ENCODE measurements at places on chromosomes 12 and 14.

DNA sequence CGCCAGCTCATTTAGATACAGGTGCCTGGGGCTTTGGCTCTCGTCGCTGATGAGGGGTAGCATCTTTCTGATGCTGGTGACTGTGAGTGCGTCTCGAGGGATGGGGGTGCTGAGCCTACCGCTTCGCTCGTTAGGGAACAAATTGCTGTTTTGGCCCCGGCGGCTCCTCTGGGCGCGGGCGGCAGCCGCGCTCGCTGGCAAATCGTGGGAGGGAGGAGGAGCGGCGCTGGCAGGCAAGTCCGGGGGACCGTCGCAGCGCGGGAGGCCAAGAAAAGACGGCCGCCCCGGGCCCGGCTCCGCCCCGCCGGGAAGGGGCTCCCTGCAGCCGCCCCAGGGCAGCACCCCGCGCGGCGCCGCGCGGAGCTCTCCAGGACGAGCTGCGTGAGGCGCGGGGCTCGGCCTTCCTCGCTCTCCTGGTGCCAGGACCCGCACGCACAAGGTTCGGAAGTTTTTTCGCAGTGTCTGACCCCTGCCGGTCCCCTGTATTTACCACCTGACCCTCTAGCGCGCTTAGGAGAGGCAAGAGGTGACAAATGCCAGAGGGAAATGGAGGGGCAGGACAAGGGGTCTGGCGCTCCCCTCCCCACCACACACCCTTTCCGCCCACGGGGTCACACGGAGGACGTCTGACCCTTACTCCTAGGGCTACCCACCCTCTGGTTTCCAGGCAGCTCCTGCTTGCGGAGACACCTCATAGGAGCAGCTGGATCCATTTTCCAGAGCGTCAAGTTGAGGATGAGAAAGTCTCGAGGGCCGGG, 899 bp upstream of the KCNH3 start:
- DNase-seq: no peak

GRCh38 chr14:95061317-95062093, 95.8 kb downstream of the DICER1 start:
- no peak for DNase-seq

GRCh38 chr14:94132285-94132887, 3.0 kb upstream of the IFI27L2 start:
- DNase-seq: peak; percentile 74

DNA sequence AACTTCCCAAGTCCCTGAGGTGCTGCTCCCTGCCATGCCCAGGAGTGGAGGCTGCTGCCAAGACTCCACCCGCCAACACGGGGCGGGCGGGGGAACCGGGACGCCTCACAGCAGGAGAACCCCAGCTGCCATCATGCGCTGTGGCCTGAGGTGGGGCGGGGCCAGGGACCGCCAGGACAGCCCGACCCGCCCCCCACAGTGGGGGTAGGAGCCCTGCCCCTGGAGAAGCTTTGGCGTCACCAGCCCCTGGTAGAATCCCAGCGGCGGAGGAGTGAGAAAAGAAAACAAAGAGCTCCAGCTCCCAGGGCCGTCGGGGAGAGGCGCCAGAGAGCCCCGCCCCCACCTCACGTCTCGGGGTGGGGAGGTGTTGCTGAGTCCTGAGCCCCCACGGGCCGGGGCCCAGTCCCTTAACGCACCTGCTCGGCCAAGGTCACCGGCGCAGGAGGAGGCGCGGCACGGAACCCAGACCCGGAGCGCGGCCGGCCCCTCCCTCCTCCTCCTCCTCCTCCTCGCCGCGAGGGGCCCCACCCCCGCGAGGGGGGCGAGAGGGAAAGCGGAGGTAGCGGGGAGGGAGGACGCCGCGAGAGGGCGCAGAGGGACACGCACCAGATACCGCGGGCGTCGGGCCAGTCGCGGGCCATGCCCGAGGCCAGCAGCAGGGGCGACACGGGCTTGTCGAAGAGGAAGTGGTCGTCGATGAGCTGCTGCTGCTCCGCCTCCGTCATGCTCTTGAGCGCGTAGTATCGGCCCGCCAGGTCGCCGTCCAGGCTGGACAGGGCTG, 1.8 kb downstream of the CKB start:
- peak; percentile 85 for DNase-seq

- DNase-seq: no peak
Measured at GRCh38 chr14:65926935-65927700, 514.6 kb downstream of the FUT8 start.

DNA sequence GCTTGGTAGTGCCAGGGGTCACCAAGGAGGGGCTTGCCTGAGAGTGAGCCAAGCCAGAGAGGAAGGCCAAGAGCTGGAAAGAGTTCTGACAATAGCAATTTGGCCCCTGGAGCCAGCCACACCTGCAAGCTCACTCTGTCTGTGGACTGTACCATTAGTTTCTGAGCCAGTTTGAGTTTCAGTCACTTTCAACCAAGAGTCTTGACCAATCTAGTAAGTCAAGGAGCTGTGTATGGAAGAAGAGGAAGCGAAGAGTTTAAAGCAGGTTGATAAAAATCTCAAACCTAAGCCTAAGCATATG, 38.5 kb downstream of the NT5DC3 start:
- DNase-seq: no peak

GRCh38 chr14:104221636-104222369, 83.4 kb downstream of the KIF26A start:
- DNase-seq: no peak

DNA sequence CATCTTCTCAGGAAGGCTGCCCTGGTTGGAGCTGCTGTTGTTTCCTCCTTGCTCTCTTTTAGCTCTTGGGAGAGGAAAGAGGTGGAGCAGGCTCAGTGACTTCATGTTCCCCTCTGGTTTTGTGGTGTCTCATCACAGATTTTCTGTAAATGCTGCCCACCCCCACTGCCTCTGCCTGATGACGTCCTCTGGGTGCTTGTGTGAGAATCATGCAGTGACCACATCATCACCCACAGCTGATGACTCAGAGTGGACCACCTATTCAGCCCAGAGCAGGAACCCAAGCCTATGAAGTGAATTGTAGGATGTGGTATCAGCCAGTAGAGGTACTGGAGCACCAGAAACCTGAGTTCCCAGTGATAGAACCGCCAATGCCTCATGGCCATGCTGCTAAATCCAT, at the start of gene GZMB:
Gene GZMB, minus strand, starts transcription at position 33 of the 400 bp plus-strand sequence. Its CDS starts 30 bp downstream, at position 3.
- peak; percentile 18 for DNase-seq

DNA sequence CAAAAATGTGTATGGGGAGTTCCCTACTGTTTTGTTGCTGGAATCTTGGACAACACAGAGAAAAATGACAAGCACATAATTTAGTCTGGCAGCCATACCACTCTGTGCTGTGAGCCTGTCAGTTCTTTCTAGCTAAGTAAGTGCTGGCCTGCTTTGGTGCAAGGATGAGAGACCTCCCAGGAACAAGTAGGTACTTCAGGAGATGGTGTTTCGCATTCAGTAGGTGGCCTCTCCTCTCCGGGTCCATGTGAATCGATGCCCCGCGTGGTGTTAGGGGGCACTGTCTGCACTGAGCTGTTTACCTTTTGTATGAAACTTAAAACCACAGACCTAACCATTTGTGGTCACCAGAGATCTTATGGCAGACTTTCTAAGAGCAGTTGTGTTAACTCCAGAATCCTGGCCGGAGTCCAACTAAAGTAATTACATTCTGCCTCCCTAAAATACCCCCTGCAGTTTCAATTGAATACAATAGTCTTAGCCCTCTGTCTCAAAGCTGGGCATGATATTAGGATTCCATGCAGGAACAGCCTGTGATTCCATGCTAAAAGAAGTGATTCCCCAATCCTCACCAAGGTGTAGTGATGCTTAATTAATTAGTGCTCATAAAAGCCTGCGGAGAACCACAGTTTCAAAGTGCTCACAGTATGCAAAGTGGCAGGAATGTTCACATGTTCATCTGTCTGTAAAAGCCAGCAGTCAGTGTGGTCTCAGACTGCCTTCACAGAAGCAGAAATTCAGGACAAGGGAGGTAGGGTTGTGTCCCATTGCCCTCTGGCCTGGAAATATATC, 64.2 kb downstream of the LLPH start:
- DNase-seq: no peak

DNA sequence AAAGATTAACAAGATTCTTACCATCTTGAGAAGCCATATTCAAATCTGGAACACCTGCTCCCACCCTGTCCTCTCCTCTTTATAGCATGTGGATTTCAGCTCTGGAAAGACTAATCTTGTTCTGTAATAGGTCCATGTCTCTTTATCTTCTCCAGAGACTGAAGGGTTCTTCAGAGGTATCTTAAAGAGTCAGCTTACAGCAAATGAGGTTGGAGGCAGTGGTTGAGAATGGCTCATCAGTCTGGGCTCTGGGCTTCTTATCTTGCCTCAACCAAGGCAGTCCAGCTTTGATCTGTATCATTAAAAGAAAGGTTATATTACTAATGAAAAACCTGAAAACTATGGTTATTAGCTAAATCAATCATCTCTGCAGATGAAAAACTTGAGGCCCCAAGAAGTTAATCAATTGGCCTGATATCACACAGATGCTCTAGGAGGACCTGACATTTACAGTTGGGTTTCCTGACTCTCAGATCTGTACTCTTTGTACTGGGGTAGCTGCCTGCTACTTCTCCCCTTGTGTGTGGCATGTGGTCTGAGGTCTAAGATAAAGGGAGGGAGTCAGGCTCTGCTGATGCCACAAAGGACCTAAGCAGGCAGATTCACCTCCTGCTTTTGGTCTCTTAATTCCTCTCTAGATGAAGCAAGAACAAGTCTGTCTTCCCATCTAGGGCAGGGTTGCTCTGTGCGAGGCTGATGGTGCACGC, 1.7 kb upstream of the AKAP6 start:
- no peak for DNase-seq

DNA sequence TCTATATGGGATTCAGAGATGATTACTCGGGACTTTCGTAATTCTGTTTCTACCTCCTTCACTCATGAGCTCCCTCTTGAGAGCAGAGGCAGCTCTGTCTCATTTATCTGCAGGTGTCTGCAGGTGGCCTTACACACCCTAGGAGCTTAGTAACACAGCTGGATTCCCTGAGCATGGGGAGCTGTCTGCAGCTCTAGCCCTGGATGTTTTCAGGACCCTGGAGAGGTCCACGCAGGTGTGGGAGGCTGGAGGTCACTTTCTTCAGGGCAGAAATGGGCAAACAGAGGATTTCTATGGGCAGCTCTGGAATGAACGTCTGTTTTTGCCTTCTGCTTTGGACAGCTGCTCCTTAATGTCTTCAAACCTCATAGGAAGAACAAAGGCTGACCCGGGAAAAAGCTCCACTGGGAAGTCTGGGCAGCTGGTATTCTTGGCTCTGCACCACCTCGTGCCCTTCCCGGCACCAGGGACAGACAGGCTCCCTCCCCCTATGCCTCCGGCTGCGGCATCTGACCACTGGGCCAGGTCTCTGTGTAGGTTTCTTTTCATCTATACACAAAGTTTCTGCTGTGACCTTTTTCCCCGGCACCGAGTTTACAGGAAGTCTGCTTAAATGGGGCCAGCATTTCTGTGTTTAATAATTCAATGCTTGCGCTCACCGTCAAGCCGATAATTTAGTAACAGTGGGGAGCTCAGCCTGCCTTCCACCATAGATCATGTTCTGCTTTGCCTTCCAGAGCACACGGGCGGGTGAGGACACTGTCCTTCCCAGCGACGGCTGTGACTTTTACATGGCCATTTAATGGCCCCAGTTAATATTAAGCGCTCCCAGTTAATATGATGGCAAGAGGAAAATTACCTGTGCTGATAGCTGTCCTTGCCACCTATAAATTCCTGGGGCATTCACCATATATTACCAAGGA, 320.2 kb upstream of the SFSWAP start:
- DNase-seq: no peak

Measured in inflammatory macrophage treated with lipopolysaccharide for 4 hours (primary cell).